Fibroblast of skin of abdomen (primary cell): ENCODE measurements at places on chromosomes 3 and 15.

GRCh38 chr3:101531473-101532086 lies 18.6 kb upstream of the SENP7 start:
- DNase-seq, result no peak

DNA sequence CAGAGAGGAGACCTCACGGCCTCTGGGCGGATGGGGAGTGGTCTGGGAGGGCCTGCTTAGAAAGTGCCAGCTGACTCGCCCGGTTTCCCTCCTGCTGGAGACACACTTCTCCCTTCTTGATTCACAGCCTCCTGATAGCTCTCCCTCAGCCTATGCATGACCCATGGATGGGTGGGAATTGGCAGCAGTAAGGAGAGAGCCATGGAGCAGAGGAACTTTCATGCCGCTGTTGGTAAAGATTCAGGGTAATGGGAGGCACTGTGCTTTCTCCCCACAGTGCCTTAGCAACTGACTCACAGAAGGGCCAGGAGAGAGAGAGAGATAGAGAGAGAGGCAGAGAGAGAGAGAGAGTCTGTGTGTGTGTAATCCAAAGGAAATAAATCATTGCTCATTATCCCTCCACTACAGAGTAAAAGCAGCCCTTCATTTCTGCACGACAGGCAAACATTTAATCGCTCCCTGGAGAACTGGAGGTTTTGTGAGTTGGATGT lies 82.8 kb downstream of the SEMA5B start:
- peak; percentile 77 for DNase-seq

GRCh38 chr3:156674911-156675829 lies 780 bp downstream of the TIPARP start:
- DNase-seq, result peak; percentile 49

DNA sequence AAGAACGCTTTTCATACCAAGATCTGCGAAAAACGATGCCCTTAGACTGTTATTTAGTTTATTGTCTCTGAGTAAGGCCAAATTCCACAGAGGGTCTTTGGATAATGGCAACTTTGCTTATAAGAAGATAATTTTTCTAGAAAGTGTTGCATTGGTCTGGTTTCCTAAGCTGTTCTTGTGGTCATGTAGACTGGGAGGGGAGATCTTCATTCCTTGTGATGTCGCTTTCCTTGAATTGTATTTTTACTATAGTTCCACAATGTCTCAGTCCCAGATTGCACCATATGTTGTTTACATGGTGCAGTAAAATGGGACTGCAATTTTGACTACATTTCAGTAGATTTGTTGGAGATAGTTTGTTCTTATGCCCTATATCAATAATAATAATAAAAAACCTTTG lies 28.8 kb upstream of the ST3GAL6 start:
- DNase-seq, result no peak

- no peak for DNase-seq
Measured at GRCh38 chr15:65642594-65642993, 20.9 kb downstream of the SLC24A1 start.

DNA sequence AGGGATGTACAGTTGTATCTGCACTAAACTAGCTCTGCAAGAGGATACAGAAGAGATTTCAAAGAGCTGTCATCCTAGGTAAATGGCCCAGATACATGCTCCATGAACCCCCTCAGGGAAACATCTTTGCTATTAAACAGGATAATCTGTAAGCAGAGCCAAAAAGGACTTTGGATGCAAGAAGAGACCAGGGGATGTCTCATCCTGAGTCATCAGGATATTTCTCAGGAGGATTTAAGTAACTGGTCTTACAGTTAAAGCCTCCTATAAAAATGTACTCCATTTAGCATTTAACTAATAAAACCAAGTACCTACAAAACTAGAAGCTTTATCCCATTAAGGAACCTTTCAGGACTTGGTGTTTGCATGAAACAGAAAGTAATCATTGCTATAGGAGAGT lies 48.2 kb upstream of the PHLDB2 start:
- peak; percentile 88 for DNase-seq

- no peak for DNase-seq
Measured at GRCh38 chr3:133588784-133589465, 15.4 kb downstream of the CDV3 start.

GRCh38 chr3:183556722-183557121 lies 1.2 kb upstream of the KLHL6 start:
- DNase-seq, result no peak

DNA sequence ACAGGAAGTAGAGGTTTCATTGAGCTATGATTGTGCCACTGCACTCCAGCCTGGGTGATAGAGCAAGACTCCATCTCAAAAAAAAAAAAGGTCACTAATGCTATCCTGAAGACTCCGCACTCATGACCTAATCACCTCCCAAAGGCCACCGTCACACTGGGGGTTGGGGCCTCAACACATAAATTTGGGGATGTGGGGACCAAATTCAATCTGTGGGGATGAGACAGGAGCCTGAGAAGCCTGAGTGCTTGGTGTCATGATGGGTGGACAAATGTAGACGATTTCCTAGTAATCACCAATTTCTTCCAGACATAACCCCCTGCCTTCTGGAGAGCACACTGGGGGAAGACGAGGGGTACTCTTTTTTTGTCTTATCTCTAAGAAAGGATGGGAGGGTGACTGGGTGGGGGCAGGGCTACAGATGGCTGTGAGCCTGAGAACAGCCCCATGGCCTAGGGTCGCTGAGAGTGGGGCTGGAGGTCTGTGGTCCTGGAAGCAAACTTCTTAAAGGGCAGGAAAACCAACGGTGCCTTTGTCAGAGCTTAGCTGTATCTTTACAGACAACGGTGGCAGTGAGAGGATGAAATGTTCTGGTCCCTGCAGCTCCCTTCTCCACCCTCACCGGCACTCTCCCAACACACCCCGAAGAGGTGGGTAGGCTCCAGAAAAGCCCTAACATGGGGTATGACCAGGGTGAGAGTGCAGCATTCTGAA lies 16.6 kb upstream of the KLF13 start:
- DNase-seq, result no peak

GRCh38 chr15:48361685-48362084 lies 30.5 kb downstream of the DUT start:
- no peak for DNase-seq

- no peak for DNase-seq
Measured at GRCh38 chr3:76429581-76430177, 610.2 kb upstream of the ROBO2 start.

DNA sequence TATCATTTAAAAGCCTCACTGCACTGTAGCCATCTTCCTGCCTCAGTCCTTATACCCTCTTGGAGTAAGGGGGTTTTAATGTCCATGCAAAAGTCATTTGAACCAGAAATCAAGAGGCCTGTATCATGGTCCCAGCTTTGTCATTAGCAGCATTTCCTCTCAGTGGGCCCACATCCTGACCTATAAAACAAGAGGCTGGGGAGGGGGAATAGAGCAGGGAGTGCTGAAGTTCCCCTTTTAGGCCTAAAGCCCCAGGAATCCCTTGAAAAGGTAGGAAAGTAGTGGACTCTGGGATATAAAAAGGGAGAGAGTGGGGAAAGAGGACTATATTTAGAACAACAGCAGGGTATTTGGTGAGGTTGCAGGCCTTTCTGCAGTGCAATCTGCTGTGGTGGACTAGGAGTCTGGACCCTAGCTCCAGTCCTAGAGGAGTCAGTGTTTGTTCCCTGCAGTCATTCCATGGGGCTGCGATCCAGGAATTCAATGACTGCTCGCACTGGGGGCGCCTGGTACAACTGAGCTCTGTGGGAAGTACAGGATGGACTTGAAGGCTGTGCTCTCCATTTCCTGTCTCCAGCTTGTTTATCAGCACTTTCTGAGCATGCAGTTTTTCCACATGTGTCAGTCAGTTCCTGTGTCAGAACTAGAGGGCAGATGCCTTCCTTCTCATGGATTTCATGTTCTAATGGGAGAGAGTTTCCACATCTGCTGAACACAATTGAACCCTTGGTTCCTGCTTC lies 46.8 kb downstream of the PDHB start:
- peak; percentile 78 for DNase-seq

GRCh38 chr3:160569894-160570652 lies 4.7 kb upstream of the KPNA4 start:
- DNase-seq, result no peak

DNA sequence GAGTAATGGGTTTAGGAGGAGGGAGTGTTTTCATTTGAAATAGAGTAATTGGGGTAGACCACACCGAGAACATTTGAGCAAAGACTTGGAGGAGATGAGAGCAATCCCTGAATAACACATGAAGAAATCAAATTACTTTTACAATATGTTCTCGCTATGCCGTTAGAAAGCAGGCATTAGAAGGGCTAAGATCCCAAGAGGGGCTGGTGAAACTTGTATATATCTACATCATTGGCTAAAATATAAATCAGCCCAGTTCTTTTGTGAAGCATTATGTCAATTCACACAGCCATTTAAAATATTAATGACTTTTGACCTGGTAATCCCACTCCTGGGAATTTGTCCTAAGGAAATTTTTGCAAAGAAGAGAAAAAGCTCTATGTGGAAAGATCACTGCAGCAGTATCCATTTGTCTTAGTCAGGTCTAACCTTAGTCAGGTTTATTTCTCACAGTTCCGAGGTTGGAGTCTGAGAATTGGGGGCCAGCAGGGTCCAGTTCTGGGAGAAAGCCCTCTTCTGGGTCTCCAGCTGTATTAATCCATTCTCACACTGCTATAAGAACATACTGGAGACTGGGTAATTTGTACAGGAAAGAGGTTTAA lies 31.0 kb downstream of the CCDC32 start:
- DNase-seq, result no peak

- no peak for DNase-seq
Measured at GRCh38 chr15:25057574-25057973, 102.8 kb downstream of the SNRPN start.

- no peak for DNase-seq
Measured at GRCh38 chr3:46527239-46527638, 29.5 kb downstream of the RTP3 start.

- DNase-seq, result peak; percentile 62
Measured at GRCh38 chr3:8987645-8988383, 24.5 kb upstream of the RAD18 start.

DNA sequence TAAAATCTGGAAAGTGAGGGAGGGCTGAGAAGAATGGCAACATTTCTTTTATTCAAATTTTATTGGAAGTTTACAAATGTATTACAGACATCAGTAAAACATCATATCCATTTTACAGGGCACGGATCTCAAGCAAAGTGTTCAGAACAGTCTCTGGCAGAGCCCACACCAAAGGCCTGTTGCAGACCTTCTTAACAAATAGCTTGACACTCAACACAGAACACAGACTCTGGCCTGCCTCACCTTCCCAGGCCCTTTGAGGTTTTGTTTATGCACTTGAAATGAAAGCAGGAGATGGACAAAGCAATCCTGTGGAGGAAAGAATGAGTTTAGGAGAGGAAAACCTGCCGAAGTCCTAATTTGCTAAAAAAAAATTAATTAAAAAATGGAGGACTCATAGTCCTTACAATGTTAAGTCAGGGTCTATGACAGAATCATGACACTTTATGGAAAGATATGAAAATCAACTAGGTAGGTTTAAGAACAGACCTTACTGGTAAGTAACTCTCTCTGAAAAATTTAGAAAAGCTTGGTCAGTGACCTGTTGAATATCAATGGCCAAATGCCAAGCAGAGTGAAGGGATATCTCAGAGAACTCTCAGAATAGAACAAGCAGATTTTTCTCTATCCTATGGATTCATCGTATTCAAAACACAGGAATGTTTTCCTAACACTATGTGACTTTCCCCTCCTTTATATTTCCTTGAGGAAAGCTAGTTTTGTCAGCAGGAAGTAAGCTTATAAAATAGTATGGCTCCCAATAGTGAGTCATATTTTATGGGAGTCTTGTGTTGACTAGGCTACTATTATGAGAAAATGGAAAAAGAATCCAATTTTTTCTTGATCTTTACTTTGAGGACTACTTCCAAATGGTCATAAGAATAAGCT lies 70.8 kb upstream of the PSMD6 start:
- DNase-seq, result peak; percentile 16

DNA sequence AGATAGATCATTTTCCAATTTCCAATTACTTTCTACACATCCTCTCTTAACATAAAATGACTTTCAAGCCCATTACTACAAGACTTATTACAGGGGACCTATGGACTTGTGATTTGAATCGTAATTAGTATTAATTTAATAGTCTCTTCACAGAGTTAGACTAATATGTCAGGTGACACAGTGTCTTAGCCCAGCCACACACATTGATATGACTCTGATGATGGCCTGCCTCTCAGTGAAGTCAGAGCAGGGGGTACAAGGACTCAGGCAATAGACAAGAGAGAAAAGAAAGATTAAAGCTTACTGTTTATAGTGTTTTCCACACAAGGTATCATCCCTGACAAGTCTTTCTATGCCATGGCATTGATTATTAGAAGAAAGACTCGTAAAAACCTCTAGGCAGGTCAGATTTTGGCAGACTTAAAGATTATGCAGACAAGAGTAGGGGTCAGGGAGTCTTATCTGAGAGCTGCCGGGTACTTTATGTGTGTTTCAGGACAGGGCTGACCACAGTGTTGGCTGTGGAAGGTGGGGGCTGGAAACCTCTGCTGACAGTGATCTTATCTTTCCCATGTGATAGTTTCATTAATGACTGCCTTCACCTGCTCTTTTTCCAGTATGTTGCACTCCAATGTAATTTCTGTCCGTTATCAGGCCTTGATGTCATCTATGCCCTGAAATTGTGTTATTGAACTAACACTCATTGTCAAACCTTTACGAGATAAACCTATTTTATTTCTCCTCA lies 50.1 kb downstream of the B3GALNT1 start:
- DNase-seq, result no peak

GRCh38 chr15:92091155-92091734 lies 237.7 kb downstream of the SLCO3A1 start:
- no peak for DNase-seq

- no peak for DNase-seq
Measured at GRCh38 chr3:118803096-118803476, 231.6 kb downstream of the IGSF11 start.

DNA sequence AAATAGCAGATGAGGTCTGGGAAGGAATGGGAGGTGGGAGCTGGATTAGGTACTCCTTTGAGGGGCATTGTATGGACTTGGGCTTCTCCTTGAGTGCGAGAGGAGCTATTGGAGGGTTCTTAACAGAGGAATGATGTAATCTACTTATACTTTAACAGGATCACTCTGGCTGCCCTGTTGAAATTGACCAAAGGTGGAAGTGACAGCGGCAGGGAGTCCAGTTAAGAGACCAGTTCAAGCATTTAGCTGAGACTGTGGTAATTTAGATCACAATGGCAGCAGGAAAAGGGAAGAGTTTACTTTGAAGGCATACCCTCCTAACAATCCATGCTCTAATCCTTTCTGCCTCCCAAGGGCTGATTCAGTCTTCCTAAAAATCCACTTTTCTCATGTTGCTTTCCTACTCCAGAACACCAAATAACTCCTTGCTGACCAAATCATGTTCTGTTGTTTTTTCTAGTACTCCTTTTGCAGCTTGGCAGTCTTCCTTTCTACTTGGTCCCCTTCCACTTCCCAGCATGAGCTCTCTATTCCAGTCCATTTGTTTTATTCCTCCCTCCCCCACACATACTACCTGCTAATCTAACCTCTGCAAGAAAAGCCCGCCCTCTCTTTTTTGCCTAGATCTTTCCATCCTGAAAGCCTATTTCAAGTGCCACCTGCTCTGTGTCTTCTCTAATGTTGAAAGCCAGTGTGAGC lies 139.4 kb downstream of the NECTIN3 start:
- no peak for DNase-seq

GRCh38 chr3:134803051-134803505 lies 8.0 kb downstream of the EPHB1 start:
- DNase-seq, result no peak
